ENCODE measurements at places on chromosomes 13 and 19. TPM values are rescaled to one million over a fixed set of nuclear protein-coding genes. Genes with fewer than 3 reads are reported as not detected.

Gene RAB20
- 4.6 TPM for total RNA-seq

Gene R3HDM4
- total RNA-seq, result 14.0 TPM

Gene DHDH
- total RNA-seq, result 1.6 TPM

Gene RGL3
- total RNA-seq, result 4.4 TPM

Gene TPTE2
- total RNA-seq, result not detected

Gene SULT2A1
- not detected for total RNA-seq

Gene GIPC3
- total RNA-seq, result not detected

Gene PRSS57
- not detected for total RNA-seq

Gene KCNC3
- total RNA-seq, result not detected

Gene GTF2F2
- 25.4 TPM for total RNA-seq

Gene USHBP1
- not detected for total RNA-seq

Gene ATP4B
- not detected for total RNA-seq

Gene KIRREL2
- not detected for total RNA-seq

Gene SH2D3A
- total RNA-seq, result not detected

Gene GDF15
- total RNA-seq, result 41.9 TPM

Gene SLITRK6
- under 0.01 TPM for total RNA-seq

Gene CGB1
- not detected for total RNA-seq

Gene ZNF560
- total RNA-seq, result 1.2 TPM

Gene FAM124A
- under 0.01 TPM for total RNA-seq

Gene RNF17
- total RNA-seq, result not detected

Gene PCDH8
- not detected for total RNA-seq

Gene CELF5
- not detected for total RNA-seq

Gene KIR2DL4
- total RNA-seq, result not detected

Gene ATP7B
- total RNA-seq, result 0.79 TPM

Gene UBE2L5
- not detected for total RNA-seq

Gene ZNF578
- 5.2 TPM for total RNA-seq

Gene GSX1
- total RNA-seq, result not detected

Gene KLK5
- not detected for total RNA-seq

Gene MBD3L2
- total RNA-seq, result not detected

Gene B3GNT8
- 5.2 TPM for total RNA-seq

Gene SIGLEC10
- total RNA-seq, result not detected

Gene MAP1S
- 13.6 TPM for total RNA-seq

Gene C19orf85
- not detected for total RNA-seq

Gene PCDH20
- total RNA-seq, result not detected

Gene ZNF480
- total RNA-seq, result 3.9 TPM

Gene FCAR
- not detected for total RNA-seq

Gene MYCBP2
- total RNA-seq, result 47.1 TPM

Gene LRRC63
- total RNA-seq, result under 0.01 TPM

Gene GPR18
- total RNA-seq, result not detected

Gene RASL11A
- total RNA-seq, result 59.2 TPM
